ENCODE measurements at places on chromosomes 12 and 14.
A peak's percentile ranks its signal among the peaks of the same experiment; 100 is the strongest.

- DNase-seq, result no peak
Observed at GRCh38 chr14:72165229-72165698, 233.0 kb downstream of the RGS6 start.

DNA sequence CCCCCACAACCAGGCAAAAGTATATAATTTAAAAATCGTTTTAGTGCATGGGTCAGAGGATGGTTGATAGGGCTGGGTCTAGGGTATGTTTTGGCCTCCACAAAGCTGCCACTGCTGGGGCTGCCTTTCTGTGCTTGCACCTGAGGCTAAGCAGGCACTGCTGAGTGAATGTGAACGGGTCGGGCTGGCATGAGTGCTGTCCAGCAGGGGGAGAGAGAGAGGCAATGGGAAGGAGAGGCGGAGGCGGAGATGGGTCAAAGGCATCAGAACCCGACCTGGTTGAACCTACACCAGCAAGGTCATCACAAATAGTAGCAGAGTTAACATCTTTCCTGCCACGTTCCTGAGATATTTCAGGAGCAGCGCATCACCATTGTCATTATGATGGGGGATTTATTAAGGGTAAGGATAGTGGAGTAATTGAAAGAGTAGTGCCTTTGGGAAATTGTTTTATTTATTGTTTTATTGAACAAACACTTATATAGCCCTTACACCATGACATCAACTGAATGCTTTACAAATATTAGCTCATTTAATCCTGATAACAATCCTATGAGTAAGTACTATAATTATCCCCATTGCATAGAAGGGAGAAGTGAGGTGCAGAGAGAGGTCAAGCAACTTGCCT, 5.8 kb upstream of the NRXN3 start:
- peak; percentile 6 for DNase-seq

DNA sequence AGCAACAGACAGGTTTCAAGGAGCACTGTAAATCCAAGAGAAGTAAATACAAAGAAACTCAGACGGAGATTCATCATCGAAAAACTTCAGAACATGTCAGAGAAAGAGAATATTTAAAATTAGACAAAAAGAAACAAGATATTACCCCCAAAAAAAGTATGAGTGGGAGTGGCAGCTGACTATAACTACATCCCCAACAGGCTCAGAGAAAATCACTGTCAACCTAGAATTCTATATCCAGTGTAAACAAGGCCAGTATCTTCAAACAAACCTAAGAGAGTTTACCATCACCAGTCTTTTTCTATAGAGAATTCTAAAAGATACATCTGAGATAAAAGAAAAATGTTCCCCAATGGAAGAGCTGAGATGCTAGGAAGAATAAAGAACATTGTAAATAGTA, 39.6 kb downstream of the CRY1 start:
- no peak for DNase-seq

DNA sequence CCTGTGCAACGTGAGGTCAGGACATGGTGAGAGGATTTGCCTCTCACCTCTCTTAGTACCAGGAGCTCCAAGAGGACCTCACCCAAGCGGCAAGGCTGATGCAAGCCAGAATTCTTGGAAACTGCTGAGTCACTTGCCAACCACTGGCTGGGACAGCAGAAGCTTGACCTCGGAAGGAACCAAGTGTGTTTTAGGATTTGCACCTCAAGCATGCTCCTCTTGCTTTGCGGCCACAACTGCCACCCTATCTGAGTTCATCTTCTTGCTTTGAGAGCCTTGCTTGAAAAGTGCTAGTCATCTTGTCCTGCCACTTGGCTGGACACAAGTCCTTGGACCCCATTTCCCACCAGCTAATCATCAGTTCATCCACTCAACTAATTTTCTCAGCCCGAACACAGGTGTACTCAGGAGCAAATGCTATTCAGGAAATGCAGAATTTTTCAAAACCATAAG, 195.8 kb downstream of the SLC25A21 start:
- DNase-seq, result no peak

DNA sequence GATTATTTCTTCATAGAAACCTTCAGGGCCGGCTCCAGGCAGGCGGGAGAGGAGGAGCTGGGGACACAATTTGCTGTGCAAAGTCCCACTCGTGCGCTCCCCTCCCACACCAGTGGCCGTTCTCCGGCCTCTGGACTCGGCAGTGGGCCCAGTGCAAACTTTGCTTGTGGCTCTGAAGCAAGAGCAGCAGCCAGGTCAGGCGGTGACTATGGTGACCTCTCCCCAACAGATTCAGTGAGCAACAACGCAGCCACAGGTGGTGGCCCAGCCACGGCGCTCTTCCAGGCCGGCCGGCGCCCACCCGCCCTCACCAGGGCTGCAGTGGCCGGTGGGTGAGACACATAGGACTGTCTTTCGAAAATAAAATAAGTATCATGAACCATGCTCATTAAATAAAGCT, 29.5 kb downstream of the VPS37B start:
- DNase-seq, result no peak

- DNase-seq, result no peak
Observed at GRCh38 chr12:1634590-1635191, 5.7 kb downstream of the WNT5B start.

- no peak for DNase-seq
Observed at GRCh38 chr14:59356767-59357166, 108.4 kb downstream of the GPR135 start.

- no peak for DNase-seq
Observed at GRCh38 chr12:12747278-12747677, 30.1 kb downstream of the CDKN1B start.

DNA sequence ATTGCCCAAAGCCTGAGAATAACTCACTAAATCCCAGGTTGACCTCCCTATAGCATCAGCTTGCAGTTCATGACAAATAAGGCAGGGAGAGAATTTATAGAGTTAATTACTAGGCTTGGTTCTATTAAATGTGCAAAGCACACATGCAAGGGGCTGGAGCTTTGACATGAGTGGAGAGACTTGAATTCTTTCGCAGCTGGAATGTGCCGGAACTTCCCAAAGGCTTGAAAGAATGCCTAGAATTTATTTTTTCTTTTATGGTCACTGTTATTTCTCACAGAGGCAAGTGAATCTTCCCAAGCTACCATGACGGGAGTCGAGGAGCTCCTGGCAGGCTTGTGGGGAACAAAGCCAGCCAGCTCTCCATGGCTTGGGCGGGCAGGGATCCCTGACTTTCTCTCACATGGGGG, 95.5 kb upstream of the USP44 start:
- no peak for DNase-seq

DNA sequence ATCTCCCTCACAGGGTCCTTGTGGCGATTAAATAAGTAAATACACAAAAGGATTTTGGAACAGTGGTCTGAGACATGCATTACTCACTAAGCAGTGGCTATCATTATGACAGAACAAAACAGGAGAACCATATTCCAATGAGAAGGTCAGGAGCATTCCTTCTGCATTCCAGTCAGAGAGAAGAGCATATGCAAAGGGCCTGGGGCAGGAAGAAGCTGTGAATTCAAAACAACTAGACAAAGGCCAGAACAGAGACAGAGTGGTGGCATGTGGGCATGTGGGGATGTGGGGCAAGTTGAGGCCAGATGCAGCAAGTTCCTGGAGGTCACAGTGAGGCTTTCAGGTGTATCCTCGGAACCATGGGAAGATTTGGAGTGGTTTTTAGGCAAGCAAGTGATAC, 70.1 kb upstream of the VRK1 start:
- DNase-seq, result no peak

DNA sequence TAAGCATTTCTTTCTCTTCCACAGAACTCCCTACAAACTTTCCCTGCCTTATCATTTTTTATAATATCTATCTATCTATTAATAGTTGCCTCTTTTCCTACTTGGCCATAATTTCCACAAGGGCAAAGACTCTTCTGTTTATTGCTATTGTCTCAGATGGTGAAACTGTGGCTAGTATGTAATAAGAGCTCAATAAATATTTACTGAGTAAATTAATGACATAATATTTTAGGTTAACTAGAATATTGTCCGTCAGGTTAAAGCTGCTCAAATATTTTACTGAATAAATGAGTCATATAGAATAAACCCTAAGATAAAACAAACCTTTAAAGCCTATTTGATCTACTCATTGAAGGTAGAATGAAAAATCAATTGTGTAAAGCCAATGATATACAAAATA, 240.5 kb downstream of the PPFIA2 start:
- DNase-seq, result no peak

- no peak for DNase-seq
Observed at GRCh38 chr12:72829838-72830237, 557.7 kb downstream of the TRHDE start.

DNA sequence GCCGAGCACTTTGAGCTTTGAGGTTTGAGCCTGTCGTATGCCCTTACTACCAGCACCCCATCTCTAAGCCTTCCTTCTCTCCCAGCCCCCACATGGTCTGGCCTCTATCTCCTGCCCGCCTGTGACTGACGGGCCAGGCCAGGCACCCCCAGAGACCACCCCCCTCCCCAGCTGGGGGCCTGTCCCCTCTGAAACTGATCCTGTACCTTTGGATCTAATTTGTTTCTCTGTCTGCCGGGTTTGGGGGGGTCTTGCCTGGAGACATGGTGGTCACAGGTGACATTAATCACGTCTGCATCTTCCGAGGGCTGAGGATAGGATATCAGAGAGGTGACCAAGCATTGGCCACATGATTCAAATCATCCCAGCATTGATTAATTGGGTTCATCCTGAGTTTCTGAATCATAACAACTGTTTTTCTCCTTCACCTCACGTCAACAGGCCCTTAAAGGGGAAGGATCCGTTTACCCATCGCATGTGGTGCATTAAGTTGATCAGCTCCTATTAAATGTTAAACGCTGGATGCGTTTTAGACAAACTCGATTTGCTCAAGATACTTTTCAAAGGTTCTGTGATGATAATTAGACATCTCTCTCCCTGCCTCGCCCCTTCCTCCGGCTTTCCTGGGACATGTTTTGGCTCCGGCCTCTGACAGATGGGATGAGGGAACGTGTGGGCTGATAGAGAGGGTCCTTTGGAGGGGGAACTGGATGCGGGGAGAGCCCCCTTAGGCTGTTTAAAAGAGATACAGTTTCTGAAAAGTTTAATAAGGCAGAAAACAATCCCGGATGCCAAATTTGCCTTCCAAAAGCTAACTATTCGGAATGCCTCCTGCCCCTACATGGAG, 63.3 kb upstream of the TBX3 start:
- no peak for DNase-seq

DNA sequence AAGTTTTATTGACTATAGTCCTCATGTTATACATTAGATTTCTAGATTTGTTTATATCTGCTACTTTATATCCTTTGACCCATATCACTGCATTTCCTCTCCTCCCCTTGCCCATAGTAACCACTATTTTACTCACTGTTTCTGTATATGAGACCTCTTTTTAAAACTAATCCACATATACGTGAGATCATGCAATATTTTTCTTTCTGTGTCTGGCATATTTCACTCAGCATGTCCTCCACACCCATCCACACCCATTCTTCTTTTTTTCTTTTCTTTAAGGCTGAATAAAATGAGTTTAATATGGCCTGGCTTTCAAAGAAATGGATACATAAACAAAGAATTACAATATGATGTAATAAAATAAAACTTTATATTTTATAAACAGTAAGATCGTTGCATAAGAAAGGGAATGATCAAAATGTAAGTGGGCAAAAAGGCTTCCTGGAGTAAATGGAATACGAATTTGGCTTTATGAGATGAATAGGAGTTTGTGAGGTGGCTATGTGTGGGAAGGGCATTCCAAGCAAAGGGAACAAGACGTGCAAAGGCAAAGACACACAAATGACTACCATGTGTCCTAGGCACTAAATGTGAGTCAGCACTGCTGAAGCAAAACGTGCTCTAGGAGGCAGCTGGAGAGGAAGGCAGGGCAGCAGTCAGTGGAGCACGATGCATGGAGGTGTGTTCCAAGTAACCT, 53.2 kb upstream of the HIF1A start:
- DNase-seq, result no peak

DNA sequence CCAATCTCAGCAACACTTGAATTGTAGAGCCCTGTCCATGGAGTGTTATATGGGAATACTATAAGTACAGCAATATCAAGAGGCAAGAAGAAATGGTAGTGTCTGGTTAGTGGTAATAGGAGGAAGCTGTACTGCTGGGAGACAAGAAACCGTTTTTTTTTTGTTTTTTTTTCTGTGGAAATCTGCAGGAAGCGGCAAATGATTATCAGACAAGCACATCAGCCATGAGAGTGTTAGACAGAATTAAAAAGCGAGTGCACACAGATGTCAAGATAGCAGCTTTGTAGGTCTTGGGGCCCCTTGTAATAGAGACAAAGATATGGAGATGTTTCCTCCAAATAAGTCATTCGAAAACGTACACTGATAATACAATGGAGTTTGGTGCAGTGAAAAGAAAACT, 6.7 kb downstream of the TESPA1 start:
- DNase-seq, result no peak

- DNase-seq, result no peak
Observed at GRCh38 chr14:68507544-68508081, 285.3 kb downstream of the ZFP36L1 start.

- DNase-seq, result no peak
Observed at GRCh38 chr14:67982711-67983608, 163.4 kb downstream of the RAD51B start.

DNA sequence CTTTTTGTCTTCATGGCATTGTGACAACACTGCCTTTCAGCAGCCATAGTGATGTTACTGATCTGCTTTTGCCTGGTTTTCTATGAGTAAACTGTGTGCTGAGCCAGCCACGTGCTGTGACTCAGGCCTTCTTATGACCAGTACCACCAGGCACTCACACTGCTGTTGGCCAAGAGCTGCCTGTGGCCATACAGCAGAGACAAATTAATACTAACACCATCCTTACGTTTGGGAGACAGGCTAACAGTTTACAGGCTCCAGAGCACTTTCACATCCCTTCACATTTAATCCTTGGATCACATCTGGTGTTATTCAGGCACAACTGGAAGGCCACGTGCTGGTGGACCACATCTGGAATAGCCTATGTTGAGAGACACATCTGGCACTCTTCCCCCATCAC, 377.9 kb downstream of the CCDC91 start:
- no peak for DNase-seq

DNA sequence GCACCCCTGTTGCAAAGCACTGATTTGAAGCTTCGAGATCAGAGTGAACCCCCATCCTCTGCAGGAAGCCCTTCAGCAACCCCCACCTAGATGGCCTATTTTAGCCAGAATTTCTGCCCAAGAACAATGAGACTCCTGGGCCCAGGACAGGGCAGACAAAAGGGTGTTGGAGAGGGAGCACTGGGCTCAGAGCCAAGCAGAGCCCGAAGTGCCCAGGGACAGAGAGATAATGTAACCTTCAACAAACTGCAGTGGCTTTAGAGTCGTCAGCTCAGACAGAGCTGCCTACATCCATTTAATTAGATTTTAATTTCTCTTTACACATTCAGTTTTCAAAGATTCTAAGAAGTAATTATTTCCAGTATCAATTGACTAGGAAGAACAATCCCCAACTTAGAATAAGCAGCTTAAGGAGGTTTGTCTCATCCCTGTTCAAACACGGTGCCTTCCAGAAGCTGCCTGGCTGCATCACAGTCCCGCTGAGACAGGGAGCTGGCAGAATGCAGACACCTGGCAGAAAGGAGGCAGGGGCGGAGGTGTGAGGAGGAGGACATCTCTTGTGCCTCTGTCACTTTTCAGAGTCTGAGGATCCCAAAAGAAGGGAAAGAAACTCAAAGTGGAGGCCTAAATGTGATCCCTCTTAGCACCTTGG, 504.9 kb upstream of the CCDC196 start:
- DNase-seq, result no peak

- DNase-seq, result no peak
Observed at GRCh38 chr14:72510566-72510965, 383.3 kb downstream of the DPF3 start.
